ENCODE measurements at places on chromosomes 6 and 20. TPM values are rescaled to one million over a fixed set of nuclear protein-coding genes. Genes with fewer than 3 reads are reported as not detected.

The HDGFL1 gene
- total RNA-seq, result 0.11 TPM

The EEF1A2 gene
- total RNA-seq, result 15.6 TPM

GRCh38 chr20:64246616-64247306 lies 8.8 kb upstream of the PCMTD2 start:
- peak; percentile 31 for DNase-seq

- DNase-seq, result no peak
Observed at GRCh38 chr6:119915971-119916370, 566.4 kb upstream of the MAN1A1 start.

DNA sequence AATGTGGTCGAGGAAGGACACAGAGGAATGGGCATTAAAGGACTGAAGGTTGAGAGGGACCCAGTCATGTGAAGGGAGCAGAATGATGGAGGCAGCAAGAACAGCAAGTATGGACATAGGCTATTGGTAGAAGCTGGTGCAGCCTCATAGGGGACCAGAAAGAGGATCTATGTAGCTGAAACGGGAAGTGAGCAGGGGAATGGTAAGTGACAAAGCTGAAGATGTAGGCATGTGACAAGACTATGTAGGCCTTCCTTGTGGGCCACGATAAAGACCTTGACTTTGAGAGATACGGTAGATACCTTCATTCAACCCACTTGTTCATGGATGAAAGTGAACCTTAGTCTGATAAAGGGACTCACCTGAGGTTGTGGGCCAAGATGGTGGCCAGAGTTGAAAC lies 3.5 kb downstream of the CTNNBL1 start:
- no peak for DNase-seq

DNA sequence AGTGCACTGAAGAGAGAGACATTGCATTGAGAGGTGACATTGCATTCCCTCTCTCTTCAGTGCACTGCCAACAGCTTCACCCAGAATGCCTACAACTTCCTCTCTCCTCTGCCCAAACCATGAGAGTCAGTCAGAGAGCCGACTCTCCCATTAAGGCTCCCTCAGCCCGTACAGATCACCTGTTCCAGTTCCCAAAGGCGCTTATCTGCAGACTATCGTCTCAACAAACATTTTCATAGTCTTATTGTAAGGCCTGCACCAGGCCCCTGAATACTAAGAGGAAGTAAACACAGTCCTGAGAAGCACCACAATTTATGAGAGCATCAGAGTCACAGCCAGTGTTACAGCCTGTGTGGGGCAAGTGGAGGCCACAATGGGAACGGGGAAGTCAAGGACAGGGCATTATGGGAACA lies 53.7 kb downstream of the GFOD1 start:
- no peak for DNase-seq

DNA sequence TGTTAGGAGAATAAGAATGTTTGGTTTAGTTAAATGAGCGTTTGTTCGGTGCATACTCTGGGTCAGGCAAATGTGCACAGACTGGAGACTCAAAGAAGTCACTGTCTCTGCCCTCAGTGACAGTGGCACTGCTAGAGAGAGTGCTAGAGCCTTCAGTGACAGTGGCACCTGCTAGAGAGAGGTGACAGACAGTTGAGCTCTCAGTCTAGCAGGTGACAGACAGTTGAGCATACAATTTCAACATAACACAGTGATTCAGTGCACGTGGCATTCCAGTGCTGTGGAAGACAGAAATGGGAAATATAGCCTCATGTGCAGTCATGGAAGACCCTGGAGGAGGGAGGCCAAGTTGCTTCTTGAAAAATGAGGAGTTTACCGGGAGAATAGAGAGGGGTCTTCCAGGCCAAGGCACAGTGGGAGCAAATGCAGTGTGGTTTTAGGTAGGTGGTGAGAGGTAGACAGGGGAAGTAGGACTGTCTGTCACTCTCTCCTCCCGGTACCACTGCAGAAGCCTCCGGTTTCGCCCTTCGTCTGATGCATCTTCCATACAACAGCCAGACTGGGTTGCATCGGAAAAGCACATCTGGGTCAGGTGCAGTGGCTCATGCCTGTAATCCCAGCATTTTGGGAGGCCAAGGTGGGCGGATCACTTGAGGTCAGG lies 107.9 kb upstream of the CLDN20 start:
- no peak for DNase-seq

DNA sequence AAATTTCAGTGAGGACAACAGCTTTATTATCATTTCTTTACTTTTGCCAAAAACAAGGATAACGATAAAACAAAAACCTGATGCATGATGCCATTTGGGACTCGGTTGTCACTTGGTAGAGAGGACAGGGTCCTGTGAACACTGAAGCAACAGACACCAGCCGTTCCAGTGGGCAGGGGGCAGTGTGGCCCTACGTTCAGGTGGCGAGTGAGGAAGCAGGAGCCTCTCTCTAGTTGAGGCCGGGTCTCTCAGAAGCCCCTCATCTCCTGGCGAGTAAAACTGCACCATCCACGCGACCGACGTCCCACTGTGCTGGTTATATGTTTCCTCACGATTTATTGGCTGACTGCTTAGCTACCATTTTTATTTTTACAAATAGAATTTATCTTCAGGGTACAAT lies 231.6 kb downstream of the THBS2 start:
- no peak for DNase-seq

The FERMT1 gene
- total RNA-seq, result 24.7 TPM

- DNase-seq, result no peak
Observed at GRCh38 chr6:30614044-30614842, 2.8 kb downstream of the PPP1R10 start.

DNA sequence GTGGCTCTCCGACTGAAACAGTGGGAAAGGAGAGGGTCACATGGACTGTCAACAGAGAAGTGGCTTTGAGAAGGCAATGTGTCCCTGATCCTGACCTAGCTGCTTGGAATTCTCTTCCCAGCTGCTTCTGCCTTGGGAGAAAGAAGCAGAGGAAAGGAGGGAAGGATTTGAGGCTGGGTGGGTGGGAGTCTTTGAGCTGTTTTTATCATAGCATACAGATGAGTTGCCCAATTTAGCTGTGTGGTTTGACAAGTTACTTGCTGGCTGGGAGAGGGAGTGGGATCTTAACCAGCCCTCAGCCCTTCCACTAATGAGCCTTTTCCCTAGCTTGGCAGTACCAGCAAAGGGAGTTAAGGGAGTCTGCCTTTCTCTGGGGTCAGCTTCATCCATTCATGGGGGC lies 51.1 kb upstream of the MYL9 start:
- no peak for DNase-seq
